ENCODE measurements at places on chromosomes 2 and 18.

DNA sequence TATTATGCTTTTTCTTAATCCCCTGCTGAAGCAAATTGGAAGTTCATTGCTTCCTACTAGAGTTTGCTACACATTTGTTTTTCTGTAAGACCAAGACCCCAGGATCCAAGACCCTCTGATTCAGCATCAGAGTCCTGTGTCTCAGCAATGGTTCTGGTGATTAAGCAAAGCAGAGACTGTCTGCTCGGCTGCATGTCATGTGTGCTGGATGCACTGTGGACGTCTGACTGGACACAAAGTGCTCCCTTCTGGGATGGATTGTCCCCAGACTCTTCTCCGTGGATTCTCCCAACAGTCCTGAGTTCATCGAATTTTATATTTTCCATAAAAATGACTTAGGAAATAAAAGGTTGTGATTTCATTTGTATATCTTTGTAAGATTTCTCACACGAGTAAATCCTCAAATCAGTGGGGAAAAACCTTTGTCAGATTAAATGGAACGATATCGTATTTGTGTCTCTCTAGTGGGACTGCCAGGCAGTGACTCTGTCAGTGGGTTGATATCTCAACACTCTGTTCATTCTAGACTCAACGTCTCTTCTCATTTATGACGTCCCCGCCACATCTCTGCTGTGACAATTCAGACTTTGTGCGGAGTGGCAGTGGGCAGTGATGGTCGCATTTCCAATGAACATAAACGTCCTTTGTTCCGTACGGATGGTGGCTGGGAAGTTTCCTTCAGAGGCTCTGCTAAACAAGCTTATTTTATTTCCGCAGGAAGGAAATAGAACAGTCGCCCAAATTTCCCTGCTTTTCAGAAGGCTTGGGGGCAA lies 58.6 kb downstream of the NCAPH start:
- DNase-seq: peak; percentile 74

GRCh38 chr2:64581018-64581417 lies 56.9 kb downstream of the AFTPH start:
- DNase-seq: no peak

- no peak for DNase-seq
These were observed 43.9 kb upstream of the PCBP1 start for GRCh38 chr2:70043252-70043875.

DNA sequence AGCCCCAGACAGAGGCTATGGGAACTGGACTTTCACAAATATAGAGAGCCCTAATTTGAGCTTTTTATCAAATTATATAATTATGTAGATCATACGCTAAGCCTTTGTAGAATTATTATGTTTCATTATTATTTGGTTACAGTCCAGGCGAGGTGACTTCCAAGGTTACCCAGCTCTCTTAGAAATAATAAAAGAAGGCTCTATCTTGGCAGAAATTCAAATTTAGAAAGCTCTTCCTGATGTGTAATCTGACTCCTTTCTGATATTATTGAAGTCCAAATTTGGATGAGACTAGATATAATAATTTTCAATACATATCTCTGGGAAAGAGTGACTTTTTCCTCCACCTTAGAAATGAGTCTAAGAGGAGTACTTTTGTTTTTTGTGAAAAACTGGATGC lies 4.8 kb upstream of the SLC38A11 start:
- no peak for DNase-seq

GRCh38 chr18:44887227-44887631 lies 206.5 kb downstream of the SETBP1 start:
- DNase-seq: no peak

DNA sequence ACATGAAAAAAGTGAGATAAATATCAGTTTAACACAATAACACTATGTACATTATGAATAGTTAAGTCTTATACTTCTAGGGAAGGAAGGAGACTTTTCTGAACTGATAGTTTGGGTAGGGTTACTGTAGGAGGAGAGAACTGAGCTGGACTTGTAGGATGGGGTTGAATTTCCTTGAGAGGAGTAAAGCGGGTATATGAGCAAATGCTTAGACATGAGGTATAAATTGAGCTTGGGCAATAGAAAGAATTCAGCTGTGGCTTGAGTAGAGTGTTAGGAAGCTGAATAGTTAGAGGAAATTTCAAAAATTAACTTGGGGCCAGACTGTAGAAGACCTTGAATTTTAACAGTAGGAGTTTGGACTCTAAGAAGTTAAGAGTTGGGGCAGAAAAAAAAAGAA lies 45.1 kb downstream of the LCLAT1 start:
- no peak for DNase-seq

GRCh38 chr2:144357623-144358373 lies 162.1 kb downstream of the ZEB2 start:
- DNase-seq: no peak

- DNase-seq: no peak
These were observed 1425.6 kb upstream of the PIK3C3 start for GRCh38 chr18:40529478-40529877.

DNA sequence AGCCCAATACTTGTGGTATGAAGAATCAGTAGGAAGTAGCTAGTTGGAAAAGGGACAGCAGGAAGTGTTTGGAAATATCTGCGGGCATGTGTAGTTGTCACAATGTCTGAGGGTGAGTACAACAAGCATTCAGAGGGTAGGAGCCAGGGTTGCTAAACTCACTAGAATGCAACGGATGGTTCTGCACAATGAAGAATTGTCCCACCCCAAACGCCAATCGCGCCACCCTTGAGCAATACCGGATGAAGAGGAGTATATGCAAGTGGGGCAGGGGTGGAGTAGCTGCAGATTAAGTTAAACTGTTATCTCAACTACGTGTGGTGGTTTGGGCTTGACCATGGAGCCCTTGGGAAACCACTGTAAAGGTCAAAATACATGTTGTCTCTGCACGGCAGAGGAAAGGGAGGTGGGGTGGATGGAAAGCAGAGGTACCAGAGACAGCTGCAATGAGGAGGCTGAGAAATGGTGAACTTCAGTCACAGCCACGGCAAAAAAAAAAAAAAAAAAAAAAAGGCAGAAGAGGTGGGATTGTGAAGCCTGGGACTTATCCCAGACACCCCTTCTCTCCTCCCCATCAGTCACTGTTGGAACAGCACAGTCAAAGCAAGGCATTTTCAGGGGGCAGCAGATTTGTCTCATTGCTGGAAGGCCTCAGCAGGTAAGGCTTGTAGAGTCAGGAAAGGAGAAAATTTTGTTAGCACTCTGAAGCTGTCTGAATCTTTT lies 5.2 kb downstream of the CCL20 start:
- DNase-seq: peak; percentile 22

GRCh38 chr2:19809206-19809605 lies 92.6 kb downstream of the TTC32 start:
- DNase-seq: no peak

GRCh38 chr2:194883711-194884110 lies 773.3 kb upstream of the SLC39A10 start:
- no peak for DNase-seq

GRCh38 chr2:148877403-148877740 lies 2.3 kb downstream of the KIF5C start:
- no peak for DNase-seq

- DNase-seq: no peak
These were observed 62.0 kb downstream of the SMAD7 start for GRCh38 chr18:48888773-48889080.

DNA sequence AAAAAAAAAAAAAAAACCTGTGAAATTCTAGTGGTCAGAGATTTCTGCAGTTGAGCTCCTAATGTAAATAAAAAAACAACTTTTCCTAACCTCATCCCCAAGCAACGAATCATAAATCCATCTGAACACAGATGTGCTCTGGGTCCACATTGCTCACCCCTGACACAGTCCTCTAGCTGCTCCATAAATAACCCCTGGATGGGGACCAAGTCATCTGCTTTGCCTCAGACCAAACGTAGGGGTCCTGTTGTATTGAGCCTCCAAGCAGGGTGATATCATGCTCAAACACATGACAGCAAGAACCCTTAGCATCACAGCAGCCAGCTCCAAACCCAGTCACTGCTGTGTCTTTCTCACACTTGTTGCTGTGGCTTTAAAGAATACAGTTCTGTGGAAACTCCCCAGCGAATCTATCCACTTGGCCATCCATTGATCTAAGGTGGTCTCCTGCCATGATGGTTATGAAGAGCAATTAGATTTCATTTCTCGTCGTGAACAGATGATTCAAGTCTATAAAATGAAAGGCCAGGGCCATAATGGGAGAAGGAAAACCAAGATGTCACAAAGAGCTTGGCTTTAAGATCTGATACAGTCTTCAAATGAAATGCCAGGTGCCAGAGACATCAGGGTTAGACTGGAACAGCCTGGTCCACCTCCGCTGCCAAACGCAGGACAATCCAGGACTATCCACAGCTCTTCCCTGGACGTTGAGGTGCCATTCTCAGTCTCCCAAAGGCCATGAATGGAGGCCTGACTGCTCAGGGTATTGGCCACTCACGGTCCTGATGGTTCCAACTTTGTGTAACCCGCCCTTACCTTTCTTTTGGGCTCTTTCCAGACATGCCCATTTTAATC lies 39.0 kb downstream of the TBC1D8 start:
- DNase-seq: no peak

DNA sequence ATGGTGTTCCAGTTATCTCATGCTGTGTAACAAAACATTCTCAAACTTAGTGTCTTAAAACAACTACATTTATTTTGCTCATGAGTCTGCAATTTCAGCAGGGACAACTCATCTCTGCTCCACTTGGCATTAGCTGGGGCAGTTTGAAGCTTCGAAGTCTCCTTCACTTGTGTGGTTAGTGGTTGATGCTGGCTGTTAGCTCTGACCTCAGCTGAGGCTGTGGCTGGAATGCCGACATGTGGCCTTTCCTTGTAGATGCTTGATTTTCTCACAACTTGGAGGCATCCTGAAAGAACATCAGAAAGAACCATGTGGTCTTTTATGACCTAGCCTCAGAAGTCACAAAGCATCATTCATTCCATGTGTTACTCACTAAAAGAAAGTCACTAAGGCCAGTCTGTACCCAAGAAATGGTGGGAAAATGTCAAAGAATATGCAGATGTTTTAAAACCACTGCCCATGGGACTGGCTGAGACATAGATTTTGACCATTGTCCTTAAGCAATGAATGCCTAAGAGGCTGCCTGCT lies 3.8 kb upstream of the TMSB10 start:
- DNase-seq: no peak

DNA sequence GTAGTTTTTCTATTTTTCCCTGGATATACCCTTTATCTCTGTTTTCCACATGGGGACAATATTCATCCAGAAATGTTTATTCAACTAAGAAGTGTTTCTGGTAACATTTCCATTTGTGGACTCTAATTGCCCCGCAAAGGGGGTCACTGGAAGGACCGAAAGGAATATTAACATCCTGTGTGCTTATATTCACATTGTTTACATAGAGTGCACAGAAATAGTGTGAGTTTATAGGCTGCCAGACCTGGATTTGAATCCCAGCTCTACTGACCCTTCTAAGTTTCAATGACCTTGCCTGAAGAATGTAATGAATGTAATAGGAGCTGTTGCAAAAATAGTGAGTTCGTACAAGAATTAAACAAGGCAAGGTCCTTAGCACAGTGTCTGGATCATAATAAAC lies 152.9 kb upstream of the NCKAP5 start:
- DNase-seq: no peak

DNA sequence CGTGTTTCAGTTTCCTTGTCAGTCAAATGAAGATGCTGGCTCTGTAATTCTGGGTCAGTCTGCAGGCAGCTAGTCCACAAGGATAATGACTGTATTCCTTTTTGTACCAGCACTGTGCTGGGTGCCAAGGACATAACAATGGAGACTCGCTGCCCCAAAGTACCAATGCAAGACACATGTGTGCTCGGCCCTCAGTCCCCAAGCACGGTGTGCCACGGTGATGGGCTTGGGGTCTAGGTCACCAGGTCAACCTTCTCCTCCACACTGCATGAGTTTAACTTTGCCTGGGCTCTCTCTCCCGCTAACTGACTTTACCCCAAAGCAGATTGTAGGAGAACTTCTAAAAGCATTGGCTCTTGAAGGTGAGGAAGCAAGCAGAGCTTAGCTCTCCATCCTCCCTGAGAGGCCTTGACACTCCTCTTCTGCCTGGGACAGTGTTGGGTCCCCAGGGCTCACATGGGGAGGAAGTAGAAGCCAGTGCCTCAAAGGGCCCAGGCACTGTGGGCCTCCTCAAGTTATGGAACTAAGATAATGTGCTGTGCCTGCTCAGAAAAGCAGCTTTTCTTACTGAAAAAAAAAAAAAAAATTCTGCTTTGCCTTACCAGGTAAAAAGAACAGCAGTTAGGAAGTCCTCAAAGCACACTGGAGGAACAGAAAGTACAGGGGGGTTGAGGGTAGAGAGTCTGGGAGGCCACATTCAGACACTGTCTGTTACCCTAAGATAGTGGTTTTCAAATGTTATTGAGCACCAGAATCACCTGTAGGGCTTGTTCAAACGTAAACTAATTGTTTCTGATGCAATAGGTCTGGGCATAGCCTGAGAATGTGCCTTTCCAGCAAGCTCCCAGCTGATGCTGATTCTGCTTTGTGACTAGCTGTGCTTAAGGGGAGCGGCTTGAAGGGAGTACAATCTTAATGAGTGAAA lies 276.4 kb upstream of the CXCR4 start:
- no peak for DNase-seq

DNA sequence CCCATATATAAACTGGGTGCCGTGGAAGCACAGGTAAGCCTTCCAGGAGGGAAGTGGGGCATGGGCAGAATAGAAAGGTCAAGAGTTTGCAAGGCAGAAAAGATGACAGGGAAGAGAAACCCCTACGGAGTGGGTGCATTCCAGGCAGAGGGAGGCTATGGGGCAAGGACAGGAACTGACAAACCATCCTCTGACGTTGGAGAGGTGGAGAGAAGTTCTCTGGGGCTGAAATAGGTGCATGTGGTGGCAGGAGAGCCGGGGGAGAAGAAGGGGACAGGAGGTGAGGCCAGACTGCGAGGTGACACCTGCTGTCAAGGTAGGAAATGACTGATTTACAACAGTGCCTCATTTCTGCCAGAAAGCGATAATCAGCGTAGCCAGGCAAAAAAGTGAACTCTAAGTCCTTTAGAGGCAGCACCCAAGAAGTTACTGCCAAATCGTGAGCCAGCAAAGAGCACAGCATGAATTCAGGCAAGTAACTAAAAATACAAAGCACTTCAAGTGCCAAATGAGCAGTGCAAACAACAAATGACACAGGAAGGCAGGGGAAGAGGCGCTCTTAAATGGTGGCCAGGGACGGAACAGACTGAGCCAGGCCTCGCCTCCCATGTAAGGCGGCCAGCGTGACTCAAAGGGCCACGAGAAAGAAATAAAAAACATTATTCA lies 113.3 kb upstream of the ACVR1C start:
- DNase-seq: no peak

DNA sequence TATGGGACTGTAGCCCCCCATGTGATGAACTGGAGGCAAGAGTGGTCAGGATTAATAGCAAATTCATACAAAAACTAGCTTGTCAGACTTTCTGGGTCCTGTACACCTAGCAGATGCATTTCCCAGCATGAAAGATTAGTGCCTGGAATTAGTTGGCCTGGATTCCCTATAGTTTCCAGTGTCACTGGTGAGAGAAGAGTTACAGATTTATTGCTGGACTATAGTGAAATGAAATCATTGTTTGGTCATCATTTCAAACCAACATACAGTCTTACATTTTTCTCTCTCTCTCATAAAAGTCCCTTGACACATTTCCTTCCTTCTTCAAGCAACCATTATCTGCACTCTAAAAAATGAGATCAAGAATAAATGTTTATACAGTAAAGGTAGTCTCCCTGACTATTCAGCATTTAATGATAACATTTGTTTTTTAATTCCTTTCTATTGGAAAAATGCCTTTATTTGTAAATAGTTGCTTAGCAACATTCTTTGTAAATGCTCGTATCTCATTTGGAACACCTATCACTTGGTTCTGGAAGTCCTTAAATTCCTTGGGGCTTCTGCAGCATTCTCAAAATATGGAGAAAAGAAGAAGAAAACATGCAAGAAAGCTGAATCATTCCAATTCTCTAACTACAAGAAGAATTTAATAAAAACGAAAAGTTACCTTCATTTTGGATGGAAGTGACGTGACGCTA lies 144.4 kb downstream of the MREG start:
- no peak for DNase-seq

All from midbrain (tissue), 1 donor.